RWPE2 (cell line): ENCODE measurements at places on chromosomes 2 and 18.

GRCh38 chr2:19120181-19120580 is 238.2 kb downstream of the OSR1 start:
- DNase-seq: no peak

GRCh38 chr2:70261501-70261900 is 3.6 kb downstream of the PCYOX1 start:
- DNase-seq: no peak

GRCh38 chr2:129610766-129611165 is 368.7 kb upstream of the RAB6C start:
- no peak for DNase-seq

GRCh38 chr2:34368304-34368703 is 769.2 kb upstream of the FAM98A start:
- no peak for DNase-seq

DNA sequence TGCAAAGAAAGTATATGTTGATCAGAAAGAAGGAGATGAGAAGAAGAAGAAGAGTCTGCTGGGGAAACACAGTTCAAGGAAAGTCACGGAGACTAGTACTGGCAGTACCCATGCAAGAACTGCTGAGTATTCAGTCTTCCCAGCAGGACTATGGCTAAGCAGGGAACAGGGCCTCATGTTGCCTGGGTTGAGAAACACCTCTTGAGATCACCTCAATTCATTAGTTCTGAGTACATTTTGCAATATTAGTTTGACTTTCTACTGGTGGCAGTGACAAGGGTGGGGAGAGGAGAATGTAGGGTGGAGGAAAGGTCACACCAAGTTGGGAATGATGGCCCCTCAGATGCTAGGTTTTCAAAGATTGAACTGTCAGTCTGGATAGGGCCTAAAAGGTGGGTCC is 50.5 kb downstream of the MRPL33 start:
- DNase-seq: no peak

- DNase-seq: no peak
Measured at GRCh38 chr2:190409616-190410015, 1.5 kb downstream of the MFSD6 start.

GRCh38 chr2:217816396-217816869 is 186.4 kb downstream of the TNS1 start:
- DNase-seq: no peak

DNA sequence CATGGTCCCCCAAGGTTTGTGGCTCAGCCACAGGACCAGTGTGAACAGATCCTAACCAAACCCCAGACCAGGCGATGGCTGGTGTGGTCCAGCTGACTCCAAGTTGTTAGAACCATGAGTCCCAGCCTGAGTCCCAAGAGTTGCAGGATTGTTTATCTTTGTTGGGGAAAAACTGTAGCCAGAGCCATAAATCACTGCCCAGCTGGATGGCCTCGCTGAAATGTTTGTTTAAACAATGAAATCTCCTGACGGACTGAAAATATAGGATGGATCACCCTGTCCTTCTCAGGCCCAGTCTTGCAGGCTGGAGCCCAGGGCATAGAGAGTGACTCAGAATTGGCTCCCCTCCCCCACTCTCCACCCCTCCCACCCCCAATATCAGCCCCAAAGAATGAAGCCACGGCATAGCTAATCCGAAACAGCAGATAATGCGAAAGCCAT is 36.4 kb downstream of the PKDCC start:
- DNase-seq: no peak

DNA sequence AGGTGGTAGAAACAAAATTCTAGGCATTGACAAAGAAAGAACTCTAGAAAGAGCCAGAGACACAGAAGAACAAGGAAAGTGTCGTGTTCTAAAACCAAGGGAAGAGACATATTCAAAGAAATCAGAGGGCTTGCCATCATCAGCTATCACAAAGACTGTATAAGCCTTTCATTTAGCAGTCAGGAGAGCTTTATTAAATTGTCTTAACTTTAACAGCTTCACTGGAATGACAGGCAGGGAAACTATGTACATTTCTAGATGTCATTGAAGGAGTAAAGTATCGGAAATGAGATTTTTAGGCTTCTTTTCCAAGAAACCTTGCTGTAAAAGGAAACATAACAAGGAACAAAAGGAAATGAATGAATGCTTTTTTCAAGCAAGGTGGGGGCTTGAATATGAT is 15.8 kb downstream of the KYNU start:
- no peak for DNase-seq

- no peak for DNase-seq
Measured at GRCh38 chr2:107735201-107735600, 91.5 kb upstream of the RGPD4 start.

DNA sequence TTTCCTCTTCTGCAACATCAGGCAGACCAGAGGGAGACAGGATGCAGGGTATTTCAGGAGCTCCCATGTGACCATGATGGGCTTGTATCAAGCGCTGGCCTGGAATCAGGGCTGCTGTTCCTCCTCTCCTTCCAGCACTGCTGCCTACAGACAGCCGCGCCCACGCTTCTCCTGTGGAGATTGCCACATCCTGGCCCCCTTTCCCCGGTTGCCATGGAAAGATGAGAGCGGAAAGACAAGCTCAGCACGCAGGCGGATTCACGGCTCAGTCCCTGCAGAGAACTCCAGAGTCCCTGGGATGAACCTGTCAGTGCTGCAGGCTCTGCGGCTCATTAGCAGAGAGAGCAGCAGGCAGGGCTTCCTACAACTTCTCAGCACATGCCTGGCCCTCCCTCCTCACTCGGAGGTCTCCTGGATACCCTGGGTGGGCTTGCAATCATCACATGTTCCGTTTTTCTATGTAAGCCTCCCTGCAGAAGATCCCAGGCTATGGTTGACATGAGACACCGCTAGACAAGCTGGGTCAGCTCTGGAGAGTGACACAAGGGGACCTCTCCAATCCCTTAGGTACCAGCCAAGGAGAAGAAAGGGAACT is 497.8 kb upstream of the MYT1L start:
- DNase-seq: no peak

GRCh38 chr18:7034924-7035323 is 82.7 kb downstream of the LAMA1 start:
- no peak for DNase-seq

- no peak for DNase-seq
Measured at GRCh38 chr18:2917259-2918047, 70.6 kb downstream of the EMILIN2 start.

DNA sequence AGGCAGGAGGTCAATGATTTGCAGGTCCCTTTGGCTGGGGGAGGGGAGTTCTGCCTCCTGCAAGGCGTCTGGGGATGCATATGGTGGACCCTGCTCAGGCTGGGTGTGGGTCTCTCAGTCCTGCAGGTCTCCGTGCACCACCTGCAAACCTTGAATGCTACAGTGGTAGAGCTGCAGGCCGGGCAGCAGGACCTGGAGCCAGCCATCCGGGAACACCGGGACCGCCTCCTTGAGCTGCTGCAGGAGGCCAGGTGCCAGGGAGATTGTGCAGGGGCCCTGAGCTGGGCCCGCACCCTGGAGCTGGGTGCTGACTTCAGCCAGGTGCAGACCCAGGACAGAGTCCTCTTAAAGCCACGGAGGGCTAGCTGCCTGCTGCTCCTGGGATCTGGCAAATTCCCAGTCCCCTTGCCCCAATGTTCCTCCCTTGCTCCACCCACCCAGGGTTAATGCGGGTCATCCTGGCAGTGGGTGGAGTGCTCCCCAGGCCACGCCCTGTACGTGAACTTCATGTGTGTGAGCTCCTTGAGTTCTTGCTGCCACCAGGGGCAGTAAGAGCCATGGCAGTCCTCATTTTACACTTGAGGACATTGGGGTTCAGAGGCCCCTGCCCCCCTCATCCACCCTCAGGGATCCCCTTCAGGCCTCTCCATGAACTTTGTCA is 3.1 kb downstream of the PROM2 start:
- peak; percentile 66 for DNase-seq

DNA sequence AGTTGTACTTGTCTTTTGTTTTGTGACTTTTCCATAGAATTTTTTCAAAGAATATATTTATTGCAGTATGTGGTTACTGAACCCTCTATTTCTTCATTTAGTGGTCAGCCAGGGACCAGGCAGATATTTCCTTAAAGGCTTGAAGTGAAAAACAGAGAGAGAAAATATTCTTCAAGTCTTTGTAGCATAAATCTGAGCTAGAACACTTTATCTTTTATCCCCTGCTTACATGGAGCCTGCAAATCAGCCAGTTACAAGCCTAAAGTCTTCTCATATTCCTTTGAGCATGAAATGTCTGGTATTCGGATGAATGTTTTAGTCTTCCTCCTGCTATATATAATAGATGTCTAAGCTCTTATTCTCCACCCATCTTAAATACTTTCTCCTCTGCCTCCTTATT is 1557.5 kb upstream of the ACVR2A start:
- DNase-seq: no peak

- no peak for DNase-seq
Measured at GRCh38 chr2:7004636-7005035, 87.4 kb downstream of the RNF144A start.

DNA sequence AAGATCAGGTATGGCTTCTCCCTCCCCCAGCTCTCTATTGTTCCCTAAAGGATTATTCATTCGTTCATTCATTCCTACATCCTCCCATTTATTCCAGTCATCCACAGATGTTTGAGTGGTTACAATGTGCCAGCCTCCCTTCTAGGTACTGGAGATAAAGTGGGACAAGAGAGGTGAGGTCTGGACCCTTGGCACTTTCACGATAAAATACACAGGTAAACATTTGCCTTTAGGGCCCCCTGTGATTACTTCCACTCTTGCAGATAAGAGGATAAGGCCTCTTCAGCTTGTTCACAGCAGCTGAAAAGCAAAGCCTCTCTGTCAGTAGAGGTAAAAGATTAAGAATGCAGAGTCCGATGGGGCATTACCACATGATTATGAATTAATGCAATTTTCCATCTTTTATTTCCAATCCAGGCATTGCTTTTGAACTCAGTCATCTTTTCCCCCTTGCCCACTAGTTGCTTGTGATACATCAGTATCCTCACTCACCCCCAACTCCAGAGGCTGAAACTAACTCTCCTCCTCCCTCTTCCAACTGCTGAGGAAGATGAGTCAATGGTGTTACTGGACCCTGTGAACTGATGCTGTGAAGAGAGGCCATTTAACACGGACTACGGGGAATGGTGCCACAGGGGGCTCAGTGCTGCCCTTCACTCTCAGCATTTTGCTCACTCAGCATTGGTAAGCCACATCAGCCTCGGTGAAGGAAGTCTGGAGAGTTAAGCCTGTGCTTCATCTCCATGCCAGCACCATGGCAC is 1.1 kb upstream of the DPP4 start:
- no peak for DNase-seq

GRCh38 chr18:39685303-39685902 is 2119.8 kb upstream of the CELF4 start:
- DNase-seq: no peak

- no peak for DNase-seq
Measured at GRCh38 chr18:2840521-2840920, 6.3 kb upstream of the EMILIN2 start.

- no peak for DNase-seq
Measured at GRCh38 chr2:8586457-8587051, 95.3 kb upstream of the ID2 start.

- DNase-seq: no peak
Measured at GRCh38 chr2:3294493-3294892, 83.1 kb downstream of the EIPR1 start.

GRCh38 chr2:59974051-59974766 is 579.2 kb downstream of the BCL11A start:
- no peak for DNase-seq

- no peak for DNase-seq
Measured at GRCh38 chr2:106180602-106181001, 13.5 kb downstream of the UXS1 start.

- no peak for DNase-seq
Measured at GRCh38 chr2:29786361-29786760, 135.0 kb downstream of the ALK start.

DNA sequence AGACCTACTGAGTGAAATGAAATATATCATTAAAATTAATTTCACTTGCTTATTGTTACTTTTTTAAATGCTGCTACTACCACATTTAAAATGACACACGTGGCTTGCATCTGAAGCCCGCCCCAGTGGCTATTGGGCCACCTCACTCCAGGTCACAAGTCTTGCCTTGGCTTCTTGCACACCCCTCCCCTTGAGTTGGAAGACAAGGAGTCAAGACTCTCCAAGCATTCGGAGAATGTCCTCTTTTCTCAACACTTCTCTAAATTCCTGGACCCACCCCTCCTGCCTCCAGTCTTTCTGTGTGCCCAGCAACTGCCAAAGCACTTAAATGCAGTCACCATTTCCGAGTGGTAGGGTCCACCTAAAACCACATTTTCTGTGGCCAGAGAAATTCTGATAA is 73.4 kb downstream of the ZBTB7C start:
- no peak for DNase-seq

DNA sequence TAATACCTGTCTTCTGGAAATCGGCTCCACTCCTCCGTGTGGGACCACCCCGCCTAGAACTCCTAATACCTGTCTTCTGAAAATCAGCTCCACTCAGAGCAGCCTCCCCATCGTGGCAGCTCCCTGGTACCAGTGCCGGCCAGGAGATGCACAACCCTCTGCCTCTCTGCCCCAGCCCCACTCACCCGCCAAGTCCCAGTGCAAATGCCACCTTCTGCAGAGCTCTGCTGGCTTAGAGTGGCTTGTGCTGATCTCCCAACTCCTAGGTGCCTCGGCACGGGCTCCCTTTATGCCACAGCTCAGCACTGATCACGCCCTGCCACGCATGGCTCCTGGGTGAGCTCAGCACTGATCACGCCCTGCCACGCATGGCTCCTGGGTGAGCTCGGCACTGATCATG is 258.5 kb downstream of the HDAC4 start:
- no peak for DNase-seq

DNA sequence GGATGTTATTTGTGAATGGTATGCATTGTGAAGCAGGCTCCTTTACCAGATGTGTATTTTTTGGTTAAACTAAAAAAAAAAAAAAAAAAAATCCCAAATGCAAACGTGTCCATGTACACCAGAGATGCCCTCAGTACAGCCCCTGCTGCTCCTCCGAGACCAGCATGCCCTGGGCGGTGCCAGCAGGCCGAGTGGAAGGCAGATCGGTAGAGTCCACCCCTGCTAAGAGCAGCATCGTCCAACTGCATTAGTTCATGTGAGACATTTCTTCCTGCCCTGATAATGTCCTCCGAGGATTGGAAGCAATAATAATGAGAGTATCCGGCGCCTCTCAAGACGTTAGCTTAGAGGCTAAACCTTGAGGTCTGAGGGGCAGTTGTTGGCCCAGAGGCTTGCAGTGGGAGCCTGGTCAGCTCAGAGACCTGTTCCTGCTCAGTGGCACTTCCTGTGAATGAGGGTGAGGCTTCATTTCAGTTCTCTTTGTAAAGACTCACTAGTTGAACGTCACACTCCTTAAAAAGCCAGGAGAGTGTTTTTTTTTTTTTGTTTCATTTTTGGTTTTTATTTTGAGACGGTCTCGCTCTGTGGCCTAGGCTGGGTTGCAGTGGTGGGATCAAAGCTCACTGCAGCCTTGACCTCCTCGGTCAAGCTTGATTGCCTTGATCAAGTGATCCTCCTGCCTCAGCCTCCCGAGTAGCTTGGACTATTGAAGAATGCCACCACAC is 5.6 kb downstream of the SLC66A3 start:
- DNase-seq: no peak

DNA sequence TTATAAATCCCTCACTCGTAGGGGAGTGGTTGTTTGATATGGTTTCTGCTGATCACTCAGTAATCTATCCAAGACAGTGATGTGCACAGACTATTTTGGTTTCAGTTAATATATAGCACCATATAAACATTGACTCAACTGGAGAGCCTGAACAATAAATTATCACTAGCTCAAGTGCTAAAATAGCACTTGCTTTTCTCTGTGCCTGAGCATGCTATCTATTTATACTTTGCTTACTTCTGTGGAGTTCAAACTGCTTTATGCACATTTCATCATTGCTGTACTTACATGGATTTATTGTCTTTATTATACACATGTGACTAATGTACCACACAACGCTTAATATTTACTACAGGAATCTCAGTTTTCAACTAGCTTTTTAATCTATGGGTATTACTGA is 133.6 kb downstream of the BCL2 start:
- DNase-seq: no peak
